Vagina (tissue), 2 donors: ENCODE measurements at places on chromosomes 5 and 9. TPM values are rescaled to one million over a fixed set of nuclear protein-coding genes. Genes with fewer than 3 reads are reported as not detected.

- DNase-seq: no peak
These were observed 96.7 kb upstream of the SEMA6A start for GRCh38 chr5:116671211-116671736.

GRCh38 chr5:161001604-161002003 is 149.6 kb upstream of the ATP10B start:
- DNase-seq: no peak

DNA sequence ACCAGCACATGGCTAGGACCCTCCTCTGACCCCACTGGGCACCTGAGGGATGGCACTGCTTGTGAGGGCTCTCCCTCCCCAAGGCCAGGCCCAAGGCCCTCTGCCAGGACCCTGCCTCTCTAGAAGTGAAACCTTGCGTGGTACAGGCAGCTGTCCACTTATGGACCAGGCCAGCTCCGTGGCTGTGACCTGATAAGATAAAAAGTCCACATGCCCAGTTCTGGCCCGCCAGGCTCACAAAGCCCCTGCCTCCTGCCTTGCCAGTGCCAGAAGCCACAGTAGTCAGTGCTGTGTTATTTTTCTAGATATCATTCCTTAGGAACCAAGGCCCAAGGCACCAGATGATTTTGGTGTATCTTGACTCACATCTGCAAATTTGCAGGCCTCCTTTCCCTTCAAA is 14.0 kb upstream of the SPATA31E1 start:
- no peak for DNase-seq

GRCh38 chr9:34536685-34537084 is 13.9 kb upstream of the ENHO start:
- no peak for DNase-seq

DNA sequence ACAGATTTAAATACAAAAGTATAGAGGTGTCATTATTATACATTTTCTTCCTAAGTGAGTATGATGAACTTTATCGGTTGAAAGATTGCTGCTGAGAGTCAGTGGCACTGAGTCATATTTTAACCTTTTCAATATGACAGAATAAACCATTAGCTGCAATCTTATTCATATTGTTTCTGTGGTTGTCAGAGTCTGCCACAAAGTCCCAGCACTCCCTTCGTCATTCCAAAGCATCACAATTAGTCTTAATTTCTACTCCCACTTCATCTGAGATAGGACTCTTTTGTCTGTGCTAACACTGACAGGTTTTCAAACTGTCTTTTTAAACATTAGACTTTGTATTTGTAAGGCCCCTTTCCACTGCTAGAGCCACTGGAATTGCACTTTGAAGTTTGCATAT is 656.9 kb downstream of the MTRR start:
- DNase-seq: no peak

- no peak for DNase-seq
These were observed 288.7 kb downstream of the FANCC start for GRCh38 chr9:95028853-95029219.

GRCh38 chr5:80629281-80629680 is 25.2 kb upstream of the MSH3 start:
- no peak for DNase-seq

DNA sequence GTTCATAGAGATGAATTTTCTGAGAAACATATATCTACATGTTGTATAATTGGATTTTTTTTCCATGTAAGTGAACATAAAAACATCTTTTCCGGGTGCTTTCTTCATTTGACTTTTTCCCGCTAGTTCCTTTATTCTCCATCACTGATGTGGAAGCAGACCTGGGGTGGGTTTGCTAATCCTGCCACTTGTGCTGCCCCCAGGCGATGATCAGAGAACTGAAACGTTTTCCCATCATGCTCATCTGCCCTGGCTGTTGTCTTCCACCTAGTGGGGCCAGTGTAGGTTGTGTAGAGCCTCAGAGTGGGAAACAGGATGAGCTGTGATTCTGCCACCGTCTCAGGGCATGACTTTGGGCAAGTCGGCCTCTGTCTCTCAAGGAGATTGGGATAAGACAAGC is 34.2 kb upstream of the TGFBR1 start:
- no peak for DNase-seq

- DNase-seq: no peak
These were observed 195.6 kb downstream of the PLK2 start for GRCh38 chr5:58264276-58264675.

DNA sequence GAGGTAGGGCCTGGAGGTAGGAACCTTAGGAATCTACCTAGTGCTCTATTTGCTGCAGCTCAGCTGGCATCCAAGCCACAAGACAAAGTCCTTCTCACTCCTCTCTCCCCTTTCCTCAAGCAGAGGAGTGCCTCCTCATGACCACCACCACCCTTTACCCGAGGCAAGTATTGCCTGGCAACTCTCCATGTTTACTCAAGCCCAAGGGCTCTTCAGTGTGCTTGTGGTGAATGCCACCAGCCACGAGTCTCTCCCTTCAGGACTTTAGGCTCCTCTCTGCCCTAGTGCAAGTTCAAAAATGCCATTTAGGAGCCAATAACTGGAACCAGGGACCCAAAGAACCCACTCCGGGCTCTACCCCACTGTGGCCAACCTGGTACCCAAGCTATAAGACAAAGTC is 514.5 kb upstream of the RGMB start:
- no peak for DNase-seq

Gene FRRS1L
- 2.2 TPM for total RNA-seq
